ENCODE measurements at places on chromosomes 13 and 19.

DNA sequence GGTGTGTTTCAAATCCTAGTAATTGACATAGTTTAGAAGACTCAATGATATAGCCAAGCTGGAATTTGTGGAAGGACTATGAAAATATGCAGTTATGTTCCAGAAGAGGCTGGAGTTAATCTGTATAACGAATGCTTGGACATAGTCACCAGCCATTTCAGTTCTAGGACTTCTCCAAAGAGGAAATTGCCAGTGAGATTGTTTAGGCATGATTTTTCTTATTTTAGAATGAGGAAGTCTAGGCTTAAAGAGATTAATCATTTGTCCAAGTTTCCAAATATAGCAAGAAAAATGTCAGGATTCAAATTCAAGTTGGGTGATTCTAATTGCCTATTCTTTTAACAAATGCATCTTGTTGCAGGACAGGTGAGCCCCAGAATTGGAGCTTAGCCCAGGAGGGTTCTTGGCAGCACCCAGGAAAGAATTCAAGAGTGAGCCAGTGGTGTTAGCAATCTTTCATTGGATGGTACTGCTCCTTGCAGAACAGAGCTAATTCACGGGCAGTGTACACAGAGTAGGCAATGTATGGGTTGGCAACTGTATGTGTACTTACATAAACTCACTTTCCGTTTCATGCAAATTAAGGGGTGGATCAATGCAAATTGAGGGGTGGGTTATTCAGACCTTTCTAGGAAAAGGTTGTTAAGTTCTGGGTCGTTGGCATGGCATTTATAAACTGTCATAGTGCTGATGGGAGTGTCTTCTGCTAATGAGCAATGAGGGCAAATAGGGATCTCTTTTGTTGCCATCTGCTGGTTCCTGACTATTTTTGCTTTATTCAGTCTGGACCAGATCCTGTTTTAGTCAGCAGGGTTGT lies 763.1 kb upstream of the SLITRK1 start:
- peak; percentile 50 for DNase-seq

GRCh38 chr19:55058781-55059610 lies 4.0 kb downstream of the RDH13 start:
- no peak for DNase-seq

DNA sequence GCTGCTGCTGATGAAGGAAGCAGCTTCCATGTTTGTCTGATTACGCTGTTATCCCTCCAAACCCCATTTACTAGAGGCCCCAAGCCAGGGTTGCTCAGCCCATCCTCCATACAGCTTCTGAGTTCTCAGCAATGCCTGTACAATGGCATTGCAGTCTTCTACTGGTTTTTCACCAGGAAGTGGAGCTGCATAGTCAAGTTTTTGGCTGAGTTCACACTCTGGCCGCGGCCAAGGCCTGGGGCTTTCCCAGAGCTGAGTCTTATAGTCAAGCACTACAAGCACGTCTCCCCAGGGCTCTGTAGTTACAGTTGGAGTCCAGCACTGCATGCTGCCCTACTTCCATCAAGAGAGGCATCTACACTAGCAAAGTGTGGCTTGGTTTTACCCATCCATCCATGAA lies 182.5 kb downstream of the POU4F1 start:
- DNase-seq: no peak

DNA sequence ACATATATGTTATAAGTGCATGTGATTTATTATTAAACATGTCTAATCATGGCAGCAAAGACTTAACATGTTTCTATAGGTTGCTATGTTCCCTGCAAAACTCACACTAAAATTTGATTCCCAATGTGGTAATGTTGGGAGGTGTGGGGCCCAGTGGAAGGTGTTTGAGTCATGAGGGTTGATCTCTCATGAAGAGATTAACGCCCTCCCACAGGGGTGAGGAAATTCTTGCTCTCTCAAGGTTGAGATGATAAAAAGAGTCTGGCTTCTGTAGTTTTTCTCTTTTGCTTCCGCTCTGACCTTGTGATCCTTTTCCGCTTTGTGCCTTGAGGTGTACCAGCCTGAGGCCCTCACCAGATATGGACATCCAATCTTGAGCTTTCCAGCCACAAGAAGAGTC lies 737.5 kb upstream of the SLITRK5 start:
- DNase-seq: no peak

- no peak for DNase-seq
Observed at GRCh38 chr19:51816711-51817110, 21.8 kb downstream of the FPR3 start.
